NCI-H1694 treated with DMSO at 0.1 percent for 48 hours (cell line): ENCODE measurements at places on chromosomes 5 and 9.

DNA sequence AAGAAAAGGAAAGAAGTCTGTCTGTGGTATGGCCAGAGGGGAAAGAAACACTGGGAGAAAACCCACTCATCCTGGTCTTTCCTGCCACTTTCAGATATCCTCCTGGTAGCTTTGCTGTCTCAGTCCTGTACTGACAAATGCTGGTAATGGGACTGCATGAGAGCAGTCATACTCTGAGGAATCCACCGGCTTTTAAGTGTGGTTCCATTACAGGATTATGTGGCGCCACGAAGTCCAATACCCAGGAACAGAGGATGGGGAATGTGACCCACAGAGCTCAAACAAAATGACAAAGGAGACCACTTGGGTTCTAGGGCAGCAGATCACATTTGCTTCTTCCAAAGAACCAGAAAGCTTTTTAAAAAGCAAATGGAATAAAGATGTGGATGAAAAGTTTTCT is 26.3 kb upstream of the FBP1 start:
- no peak for DNase-seq

DNA sequence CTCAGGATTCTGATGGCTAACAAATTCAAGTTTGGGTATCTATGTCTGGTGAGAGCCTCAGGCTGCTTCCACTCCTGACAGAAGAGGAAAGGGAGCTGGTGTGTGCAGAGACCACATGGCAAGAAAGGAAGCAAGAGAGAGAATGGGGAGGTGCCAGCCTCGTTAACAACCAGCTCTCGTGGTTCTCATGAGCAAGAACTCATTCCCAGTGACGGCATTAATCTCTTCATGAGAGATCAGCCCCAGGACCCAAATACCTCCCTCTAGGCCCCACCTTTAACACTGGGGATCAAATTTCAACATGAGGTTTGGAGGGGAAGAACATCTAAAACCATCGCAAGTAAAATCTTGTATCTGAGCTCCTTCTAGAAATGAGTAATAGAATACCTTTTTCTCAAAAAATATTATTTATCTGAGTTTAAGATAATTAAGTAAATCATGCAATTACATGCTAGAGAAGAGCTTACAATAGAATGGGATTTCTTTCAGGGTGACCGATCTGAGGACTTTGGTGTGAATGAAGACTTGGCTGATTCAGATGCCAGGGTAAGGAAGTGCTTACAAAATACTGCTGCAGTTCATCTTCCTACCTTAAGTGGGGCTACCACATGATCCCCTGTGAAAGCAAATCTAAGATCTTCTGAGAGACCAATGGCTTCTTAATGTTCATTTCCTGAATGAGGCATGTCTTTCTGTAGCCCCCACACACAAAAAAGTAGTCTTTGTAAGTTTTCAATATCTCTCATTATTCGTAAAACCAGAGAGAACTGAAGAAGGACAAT is 11.5 kb downstream of the ANXA1 start:
- DNase-seq, result no peak

DNA sequence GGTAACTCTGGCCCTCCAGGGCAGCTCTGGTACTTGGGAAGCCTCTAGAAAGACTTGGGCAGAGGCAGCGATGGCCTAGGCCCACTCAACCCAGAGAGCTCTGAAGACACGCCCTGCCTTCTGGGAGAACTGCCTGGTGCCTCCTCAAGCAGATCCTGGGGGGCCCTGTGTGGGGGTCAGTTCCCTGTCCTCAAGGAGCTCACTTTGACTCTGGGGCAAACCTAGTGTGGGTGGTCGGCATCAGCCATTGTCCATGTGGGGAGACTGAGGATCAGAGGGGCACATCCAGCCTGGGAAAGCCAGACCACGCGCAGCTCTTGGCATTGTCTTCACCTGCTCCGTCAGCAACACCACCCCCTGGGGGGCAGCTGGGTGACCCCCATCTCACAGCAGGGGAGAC is 28.0 kb downstream of the ABO start:
- DNase-seq, result no peak

DNA sequence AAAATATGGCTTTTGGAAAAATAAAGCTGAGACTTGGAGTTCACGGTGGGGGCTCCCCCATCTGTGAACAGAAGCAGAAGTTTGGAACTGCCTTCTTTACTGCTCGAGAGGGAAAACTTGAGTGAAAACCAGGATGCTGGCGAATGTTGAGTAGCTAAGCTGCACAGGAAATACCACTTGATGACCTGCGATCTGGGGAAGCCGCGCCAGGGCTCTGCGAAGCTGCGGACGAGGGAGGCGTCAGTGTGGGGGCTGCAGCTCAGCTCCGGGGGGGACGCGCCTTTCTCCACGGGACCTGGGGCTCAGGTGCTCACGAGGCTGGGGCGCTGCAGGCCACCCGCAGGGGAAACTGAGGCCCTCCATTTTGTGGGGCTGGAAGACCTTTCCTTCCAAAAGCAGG is 62.3 kb downstream of the TENT4A start:
- no peak for DNase-seq

GRCh38 chr9:93952784-93953495 is 2.2 kb downstream of the BARX1 start:
- DNase-seq, result no peak

DNA sequence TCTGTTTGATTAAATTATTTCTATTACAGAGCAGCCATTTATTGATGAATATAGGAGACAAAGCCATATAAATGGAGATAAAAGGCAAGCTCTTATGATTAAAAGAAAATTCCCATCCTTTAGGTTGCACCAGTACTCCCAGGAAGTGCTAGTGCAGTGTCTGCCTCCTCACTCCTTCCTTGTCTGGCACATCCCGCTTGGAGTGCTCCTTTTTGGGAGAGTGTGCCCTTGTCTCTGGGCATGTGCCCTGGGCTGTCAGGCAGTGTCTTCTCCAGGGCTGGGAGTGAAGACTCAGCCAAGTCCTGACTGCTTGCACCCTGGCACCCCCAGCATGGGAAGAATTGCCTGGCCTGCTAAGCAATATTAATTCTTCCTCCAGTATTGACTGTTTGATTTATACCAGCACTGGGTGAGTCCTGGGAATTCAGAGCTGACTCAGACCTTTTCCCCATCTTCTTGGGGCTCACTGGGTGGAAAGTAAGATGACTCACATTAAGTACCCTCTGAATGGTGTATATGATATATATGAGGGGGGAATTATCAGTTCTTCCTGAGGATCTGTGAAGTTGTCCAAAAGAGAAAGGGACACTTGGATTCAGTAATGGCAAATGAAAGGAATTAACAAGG is 62.1 kb downstream of the ZSWIM6 start:
- DNase-seq, result no peak

DNA sequence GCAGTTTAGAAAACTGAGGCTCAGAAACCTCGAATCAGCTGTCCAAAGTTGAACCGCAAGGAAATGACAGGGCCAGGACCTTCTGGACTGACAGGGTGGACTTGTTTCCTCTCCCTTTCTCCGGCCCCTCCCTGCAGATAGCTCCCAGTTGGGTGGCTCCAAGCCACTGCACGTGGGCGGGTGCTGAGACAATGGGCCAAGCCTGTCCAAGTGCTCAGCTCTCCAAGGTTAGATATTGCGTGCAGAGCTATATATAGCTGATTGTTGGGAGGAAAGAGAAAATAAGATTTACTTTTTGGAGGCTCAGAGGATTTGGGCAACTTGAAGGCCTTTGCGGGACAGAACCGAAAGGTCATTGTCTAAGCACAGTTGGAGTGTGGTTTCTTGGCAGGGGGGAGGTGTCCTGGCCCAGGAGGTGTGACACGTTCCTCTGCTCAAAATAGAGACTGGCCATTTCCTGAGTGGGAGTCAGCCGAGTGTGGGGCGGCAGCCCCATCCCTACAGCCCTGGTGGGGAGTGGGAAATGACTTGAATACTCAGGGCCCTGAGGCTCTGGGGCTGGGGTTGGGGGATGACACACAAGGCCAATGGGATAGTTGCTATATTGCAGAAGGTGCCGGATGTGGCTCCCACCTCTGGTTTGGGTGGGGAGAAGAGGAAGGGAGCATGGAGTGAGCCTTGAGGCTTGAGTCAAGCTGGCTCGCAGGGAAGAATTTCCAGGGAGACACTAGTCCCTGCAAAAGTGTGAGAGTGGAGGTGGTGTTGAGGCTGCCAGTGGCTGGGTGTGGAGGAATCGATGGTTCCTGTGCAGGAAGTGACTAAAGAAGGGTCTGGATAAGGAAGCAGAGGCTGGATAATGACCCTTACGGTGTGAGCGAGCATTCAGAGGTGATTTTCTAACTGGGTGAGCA is 44.4 kb upstream of the SMAD5 start:
- no peak for DNase-seq

- no peak for DNase-seq
These were observed 669.0 kb downstream of the ACTL7B start for GRCh38 chr9:108186642-108187395.

GRCh38 chr5:113615708-113616107 is 102.2 kb downstream of the YTHDC2 start:
- DNase-seq, result no peak

- no peak for DNase-seq
These were observed 11.3 kb upstream of the DIPK1B start for GRCh38 chr9:136700959-136701667.

DNA sequence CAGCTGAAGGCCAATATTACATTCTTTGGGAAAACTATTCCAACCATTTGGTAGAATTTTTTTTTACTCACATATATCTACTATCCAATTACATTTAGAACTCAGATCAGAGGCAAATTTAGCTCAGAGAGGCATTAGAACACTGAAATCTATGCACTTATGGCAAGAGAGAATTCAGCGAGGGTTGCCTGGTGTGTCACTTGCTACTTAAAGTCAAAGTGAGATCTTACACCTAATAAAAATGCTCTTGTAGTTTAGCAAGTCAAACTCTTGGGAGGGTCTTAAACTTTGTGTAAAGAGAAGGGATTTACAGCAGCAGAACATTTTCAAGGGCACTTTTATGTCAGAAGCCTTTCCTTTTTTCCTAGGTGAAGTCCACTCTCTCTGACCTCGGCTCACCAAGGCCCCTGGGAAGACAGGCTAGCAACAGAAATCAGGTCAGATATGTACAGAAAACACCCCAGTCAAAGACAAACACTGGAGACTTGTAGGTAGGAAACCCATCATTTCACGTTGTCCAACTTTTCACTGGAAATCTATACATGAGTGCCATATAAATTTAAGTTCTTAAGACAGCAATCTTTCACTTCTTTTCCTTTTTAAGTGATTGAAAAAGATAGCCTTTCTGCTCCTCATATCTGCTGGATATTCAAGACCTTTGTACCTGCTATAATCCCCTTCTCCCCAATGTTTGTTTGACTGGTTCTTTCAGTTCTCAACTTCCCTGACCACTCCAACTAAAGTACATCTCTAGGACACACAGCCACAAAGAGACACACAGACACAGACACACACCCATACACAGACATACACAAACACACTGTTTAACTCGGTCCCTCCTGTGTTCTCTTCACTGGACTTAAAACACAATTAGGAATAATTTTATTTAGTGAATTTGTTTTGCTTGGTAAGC is 635.8 kb downstream of the PDE4D start:
- DNase-seq, result no peak

DNA sequence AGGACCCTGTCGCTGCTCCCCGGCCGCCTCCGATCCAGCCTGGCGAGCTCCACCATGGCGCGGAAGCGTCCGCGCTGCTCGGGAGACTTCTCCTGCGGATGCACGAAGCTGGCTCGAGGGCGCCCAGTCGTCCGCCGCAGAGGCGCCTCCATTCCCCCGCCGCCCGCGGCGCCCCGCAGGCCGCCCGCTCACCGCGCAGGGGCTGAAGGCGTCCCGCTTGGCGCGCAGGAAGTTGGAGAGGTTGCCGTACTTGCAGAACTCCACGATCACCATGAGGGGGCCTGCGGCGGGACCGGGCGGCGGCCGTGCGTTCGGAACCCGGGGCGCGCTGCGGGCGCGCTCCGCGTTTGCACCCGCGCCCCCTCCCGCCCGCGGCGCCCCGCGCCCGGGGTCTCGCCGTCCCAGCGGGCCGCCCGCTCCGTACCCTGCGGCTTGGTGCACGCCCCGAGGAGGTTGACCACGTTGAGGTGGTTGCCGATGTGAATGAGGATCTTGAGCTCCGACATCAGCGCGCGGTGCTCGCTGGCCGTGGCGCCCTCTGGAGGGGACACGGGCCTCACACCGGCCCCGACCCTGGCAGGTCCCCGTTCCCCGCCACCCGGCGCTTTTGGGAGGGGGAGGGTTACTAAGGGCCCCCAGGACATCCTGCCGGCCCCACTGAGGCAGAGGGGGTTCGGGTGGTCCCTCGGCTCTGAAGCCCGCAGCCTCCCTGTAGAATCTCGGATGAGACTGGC is 27.7 kb upstream of the SCGB3A1 start:
- peak; percentile 26 for DNase-seq

DNA sequence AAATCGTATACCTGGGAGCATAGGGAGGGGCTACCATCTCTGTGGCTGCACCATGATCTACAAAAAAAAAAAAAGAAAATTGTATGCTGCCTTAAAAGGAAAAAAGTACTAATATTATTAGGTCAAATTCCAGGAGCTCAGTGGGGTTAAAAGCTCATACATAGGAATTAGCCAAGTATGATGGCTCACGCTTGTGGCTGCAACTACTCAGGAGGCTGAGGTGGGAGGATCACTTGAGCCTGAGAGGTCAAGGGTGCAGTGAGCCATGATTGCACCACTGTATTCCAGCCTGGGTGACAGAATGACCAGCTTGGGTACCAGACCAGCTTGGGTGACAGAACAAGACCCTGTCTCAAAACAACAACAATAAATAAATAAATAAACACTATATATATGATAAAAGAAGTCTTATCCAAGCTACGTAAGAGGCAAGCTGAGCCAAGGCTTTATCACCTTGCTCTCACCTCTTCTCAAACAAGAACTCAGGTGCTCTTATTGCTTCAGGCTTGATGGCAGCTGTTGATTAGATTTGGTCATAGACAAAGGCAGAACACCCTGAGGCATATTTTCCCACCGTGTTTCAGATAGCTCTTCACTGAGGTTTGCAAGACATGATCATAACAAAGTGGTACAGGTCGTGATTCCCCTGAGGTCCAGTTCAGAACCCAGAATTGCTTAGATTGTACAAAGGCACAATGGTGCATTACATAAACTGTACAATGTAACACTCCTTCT is 3.3 kb upstream of the FBXW11 start:
- DNase-seq, result no peak

GRCh38 chr5:113293975-113294310 is 140.8 kb downstream of the TSSK1B start:
- DNase-seq, result no peak

DNA sequence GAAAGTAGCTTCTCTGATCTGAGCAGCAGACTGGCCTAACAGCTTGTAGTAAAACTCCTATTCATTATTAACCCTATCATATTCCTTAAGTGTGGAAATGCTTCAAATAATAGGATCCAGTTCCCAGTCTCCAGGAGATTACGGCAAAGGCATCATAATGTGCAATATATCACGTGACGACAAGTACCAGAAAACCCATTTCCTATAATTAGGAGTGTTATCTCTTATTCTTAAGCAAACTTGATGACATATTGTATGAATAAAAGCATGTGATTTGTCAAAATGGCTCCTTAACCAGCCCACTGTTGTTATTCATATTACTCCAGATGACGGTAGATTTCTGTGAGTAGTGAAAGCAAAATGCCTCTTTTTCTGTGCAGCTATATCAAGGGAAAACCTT is 2.9 kb downstream of the SV2C start:
- no peak for DNase-seq
